H9 (cell line): ENCODE measurements at places on chromosomes 3 and 15.
A peak's percentile ranks its signal among the peaks of the same experiment; 100 is the strongest.

- DNase-seq, result no peak
Measured at GRCh38 chr3:53489787-53490458, 4.5 kb upstream of the CACNA1D start.

GRCh38 chr15:32682569-32682968 lies 35.2 kb upstream of the GREM1 start:
- no peak for DNase-seq

DNA sequence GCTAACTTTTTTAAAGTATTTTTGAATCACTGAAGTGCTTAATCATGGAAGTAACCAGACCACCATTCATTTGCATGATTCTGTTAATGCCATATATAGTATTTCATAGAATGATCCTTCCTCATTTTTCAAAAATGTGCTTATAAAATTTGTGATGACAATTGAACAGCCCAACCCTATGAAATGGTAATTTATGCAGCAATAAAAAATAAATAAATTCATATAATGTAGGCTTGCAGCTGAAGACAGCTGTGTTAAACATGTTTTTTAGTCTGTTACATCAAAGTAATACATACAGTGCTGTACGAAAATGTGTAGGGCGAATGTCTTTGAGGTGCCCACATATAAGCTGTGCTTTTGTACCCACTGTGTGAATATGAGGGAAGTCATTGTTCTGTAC lies 131.7 kb downstream of the FILIP1L start:
- DNase-seq, result no peak

DNA sequence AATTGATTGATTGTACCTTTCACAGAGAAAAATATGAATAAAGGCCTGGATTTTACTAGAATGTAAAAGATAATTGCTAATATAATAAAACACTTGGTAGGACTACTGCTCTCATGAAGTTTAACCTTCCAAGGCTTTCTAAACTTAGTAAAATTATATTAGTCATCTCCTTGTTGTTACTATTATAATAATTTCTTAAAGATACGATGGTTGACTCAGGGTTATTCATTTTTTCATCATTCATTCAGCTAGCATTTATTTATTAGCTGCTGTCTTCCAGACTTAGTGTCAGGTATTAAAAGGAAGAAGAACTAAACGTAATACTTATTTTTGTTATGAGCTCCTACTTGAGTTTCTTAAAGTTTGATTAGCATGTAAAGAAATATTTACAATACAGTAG lies 771.6 kb upstream of the NR2F2 start:
- no peak for DNase-seq

GRCh38 chr3:114624571-114625181 lies 330.8 kb downstream of the TIGIT start:
- peak; percentile 28 for DNase-seq

GRCh38 chr3:62144482-62144881 lies 228.9 kb downstream of the FEZF2 start:
- no peak for DNase-seq

GRCh38 chr15:74124759-74125158 lies 5.6 kb upstream of the ISLR2 start:
- DNase-seq, result no peak

DNA sequence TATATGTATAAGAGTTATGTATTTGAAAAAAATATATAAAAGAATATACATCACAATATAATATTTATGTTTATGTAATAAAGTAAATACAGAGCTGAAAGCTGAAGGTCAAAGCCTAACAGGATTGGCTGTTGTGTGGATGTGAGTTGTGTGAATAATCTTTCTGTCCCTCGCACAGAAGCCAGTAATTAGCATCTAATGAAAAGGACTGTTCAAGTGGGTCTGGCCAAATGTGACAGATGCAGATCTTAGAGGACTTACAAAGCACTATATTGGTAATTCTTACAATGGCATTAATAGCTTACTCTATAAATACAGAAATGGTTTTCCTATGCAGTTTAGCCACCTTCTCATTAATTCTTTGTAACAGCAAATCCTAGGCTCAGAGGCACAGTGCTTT lies 2.4 kb downstream of the MKRN3 start:
- no peak for DNase-seq

- DNase-seq, result no peak
Measured at GRCh38 chr3:52527732-52528585, 5.7 kb downstream of the NT5DC2 start.

GRCh38 chr3:125316246-125316645 lies 58.9 kb downstream of the ZNF148 start:
- no peak for DNase-seq
